DMS79 (cell line): ENCODE measurements at places on chromosomes 7 and 10.

GRCh38 chr7:111103678-111104274, 12.8 kb downstream of the LRRN3 start:
- DNase-seq = no peak

GRCh38 chr10:6123532-6123931, 34.7 kb downstream of the RBM17 start:
- no peak for DNase-seq

DNA sequence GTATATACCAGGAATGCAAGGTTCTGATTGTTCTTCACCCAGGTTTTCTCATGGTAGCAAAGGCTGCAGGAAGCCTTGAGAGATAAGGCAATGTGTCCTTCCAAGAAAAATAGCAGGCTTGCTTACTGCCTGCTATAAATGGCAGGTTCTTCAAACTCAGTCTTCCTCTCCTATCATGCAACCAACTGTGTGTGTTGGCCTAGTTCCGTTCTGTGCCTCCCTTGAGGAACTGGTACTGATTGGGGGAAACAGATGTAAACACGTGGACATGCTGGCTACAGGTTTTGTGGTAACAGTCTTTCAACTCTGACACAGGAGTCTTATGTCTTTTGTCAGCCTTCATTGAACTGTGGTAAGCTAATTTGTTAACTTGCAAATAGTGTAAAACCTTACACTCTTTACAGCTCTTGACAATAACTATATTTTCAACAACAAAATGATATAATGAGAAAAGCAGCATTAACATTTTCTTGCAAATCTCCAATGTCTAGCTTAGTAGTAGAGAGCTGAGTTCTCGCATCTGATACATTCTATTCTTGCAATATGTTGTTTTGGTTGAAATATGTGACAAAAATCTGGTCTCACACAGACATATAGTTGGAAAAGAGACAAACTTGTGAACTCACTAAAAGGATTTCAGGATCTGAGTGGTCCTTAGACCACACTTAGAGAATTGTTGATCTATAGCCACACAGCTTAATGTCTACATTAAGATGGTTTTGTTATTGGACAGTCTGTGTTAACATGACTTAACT, 54.7 kb upstream of the LSM8 start:
- DNase-seq = no peak

DNA sequence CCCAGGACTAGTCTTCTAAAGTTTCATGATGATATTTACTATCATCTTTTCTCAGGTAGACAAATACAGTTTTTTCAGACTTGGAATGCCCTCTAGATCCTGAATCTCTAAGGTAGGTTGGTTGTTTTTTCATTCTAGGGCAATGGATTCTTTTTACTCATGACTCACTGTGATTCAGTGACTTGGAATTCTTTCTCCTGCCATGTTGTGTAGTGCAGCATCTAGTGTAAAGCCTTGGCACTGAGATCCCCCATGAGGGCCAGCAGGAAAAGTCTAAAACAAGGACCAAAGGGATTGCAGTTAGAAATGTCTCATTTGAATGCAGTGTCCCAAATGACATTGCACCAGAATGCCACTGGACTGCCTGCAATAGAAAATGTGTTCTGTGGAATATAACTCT, 430.4 kb downstream of the NEBL start:
- DNase-seq = no peak

DNA sequence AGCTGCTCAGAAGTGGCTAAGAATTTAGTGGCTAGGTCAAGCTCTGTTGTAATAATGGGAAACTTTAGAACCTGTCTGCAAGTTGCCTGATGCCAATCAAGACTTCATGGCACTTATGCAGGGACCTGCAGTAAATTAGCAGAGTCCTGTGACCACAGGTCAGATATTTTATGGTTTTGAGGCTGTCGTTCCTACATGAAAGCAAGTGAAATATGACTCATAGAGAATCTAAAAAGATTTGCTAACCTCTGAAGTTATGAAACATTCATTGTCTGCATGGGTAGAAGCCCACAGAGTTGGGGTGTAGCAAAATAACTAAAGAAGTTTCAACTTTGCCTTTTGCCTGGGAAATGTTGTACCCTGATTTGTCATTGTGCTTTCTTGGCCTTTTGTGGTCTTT, 32.3 kb downstream of the SLC39A12 start:
- DNase-seq = no peak

GRCh38 chr7:2387897-2388636, 15.3 kb upstream of the CHST12 start:
- no peak for DNase-seq

GRCh38 chr7:45699015-45699309, 124.8 kb downstream of the ADCY1 start:
- DNase-seq = no peak

GRCh38 chr7:28808796-28809533, 149.2 kb downstream of the TRIL start:
- no peak for DNase-seq

DNA sequence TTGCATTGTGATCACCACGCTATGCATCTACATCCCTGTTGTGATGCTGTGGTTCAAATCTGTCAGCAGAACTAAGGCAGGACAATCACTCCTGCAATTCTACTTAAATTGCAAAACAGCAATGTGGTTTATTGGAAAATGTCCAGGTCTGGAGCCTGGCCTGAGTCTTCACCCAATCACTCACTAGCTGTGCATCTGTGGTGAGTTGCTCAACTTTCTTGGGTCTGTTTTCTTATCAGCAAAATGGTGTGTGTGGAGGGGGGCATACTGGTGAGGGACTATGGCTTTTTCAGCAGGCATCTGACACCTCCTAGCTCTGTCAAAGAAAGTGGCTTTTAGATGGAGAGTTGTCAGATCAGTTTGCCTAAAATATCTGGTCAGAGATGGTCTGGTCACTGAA, 108.3 kb upstream of the FEZF1 start:
- DNase-seq = no peak

DNA sequence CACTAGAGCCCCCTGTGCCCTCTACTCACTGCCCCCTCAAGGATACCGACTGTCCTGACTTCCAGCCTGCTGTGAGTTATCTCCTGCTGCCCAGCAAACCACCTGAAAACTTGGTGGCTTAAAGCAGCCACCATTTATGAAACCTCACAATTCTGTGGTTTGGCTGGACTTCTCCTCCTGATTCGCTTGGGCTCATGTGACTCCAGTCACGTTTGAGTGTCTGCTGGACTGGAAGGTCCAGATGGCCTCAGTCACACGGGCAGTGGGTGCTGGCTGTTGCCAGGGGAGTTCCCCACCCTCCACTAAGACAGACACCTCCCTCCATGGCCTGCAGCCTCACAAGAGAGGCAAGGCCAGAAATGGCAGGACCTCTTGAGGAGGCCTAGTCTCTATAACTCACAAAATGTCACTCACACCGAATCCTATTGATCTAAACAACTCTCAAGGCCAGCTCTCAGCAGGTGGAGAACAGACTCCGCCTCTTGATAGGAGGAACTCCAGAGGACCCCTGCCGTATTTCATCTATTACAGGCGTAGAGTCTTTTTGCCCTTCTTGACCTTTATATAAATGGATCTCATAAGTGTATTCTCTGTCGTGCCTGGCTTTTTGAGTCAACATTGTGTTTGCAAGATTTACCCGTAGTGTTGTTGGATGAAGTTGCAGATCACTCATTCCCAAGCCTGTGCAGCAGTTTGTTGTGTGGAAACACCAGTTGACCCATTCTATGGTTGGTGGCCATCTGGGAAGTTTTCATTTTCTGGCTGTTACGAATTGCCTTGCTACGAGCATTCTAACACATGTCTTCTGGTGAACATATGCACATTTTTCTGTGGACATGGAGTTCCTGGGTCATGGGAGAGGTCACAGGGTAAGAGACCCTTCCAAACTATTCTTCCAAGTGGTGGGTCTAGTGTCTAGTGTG, 48.3 kb downstream of the ZMIZ1 start:
- no peak for DNase-seq

GRCh38 chr10:128734161-128734560, 607.9 kb upstream of the MKI67 start:
- DNase-seq = no peak

GRCh38 chr7:45160417-45160881, 2.9 kb downstream of the RAMP3 start:
- DNase-seq = no peak

DNA sequence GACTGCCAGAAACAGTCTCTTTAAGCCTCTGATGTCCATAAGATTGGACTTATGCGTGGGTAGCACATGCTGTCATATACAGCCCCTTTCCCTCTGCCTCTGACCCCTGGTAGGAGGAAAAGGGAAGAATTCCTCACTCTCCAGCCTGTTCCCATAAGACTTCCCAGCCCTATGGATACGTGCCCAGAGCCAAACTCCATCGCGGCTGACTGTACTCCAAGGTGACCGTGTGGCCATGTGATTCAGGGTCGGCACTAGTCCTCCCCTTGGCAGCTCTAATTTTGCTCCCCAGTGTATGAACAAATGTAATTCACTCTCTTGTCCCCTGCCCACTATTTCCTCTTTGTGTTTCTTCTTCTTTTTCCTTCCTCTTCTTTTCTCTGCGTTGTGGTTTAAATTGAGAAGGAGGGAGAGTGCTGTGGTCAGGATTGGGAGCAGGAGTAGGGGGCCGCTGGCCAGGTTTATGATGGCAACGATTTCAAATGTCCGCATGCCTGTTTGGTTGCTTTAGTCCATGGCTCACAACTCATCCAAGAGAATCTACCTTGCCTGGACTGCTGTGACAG, 43.8 kb downstream of the PRLHR start:
- no peak for DNase-seq

DNA sequence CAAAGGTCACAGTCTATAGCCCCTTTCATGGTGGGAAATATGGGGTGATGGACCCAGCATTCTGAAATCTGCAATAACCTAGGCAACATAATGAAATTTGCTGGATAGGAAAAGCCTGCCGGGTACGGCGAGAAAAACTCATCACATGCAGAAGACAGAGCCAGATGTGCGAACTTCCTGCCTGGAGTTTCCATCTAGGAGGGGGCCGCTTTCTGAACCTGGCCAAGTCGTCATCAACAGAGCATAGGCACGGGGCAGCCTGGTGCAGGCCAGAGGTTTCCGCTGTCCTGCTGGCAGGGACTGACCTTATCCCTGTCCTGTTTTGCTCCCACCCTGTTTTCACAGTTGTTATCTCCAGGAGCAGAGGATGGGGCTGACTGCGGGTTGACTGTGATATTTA, 27.4 kb downstream of the CCDC3 start:
- no peak for DNase-seq

GRCh38 chr7:2651847-2652735, 20.3 kb downstream of the TTYH3 start:
- no peak for DNase-seq

DNA sequence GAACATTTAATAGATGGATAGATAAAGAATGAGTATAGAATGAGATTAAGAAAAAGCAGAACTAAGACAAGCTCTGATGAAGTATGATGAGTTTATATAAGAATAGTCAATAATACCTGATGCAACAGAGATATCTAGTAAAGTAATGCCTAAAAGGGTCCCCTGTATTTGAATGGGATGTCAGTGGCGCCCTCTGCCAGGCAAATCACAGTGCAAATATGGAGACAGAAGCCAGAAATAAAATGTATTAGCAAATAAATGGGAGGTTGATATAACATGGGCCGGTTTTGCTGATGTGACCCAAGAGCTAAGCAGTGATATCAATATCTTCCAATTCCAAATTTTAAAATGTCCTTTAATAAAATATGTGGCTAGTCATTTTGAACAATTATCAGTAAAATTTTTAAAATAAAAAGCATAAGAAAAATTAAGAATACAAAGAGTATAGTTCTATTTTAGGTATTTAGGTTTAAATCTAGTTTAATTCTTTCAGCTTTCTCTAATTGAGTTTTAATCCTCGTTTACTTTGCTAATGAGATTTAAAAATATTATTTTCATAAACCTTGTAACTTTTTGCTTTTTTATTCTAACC, 62.6 kb downstream of the ADK start:
- no peak for DNase-seq

DNA sequence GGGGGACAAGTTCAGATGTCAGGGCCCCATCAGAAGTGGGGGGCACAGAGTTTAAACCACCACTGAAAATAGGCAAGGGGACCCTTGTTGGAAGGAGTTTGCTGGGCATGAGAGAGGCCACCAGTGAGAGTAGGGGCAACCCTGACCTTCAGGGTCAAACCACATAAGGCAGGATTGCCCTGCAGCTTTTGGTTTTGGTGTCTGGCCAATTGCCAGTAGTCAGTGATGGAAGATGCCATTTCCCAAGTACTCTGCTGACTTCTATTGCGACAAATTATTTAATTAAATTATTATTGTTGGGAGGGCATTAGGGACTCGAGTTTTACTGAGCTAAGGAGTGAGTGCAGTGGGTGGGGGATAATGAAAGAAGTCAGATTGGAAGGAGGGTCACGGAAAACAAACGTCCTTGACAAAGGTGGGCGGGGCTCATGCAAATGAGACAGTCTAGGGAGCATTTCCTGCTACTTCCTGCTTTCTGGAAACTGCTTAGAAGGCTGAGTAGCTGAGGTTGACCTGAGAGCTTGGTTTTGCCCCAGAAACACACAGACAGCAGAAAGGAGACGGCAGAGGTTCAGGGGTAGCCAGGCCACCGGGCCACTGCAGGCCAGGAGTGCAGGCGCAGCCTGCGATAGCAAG, 74.2 kb upstream of the ANLN start:
- DNase-seq = no peak

- no peak for DNase-seq
Measured at GRCh38 chr7:26987338-26987737, 108.5 kb downstream of the HOXA1 start.

DNA sequence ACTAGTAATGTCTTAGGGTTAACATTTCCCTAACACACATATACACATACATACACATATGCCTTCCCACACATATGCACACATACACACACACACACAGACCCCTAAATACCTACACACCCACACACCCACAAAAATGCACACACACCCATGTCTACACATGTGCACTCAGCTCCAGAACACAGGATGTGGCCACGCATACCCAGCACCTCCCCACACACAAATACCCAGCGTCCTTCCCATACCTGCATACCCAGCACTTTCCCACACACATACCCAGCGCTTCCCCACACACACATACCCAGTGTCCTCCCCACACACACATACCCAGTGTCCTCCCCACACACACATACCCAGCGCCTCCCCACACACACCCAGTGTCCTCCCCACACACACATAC, 534.9 kb downstream of the DNAJB6 start:
- no peak for DNase-seq

DNA sequence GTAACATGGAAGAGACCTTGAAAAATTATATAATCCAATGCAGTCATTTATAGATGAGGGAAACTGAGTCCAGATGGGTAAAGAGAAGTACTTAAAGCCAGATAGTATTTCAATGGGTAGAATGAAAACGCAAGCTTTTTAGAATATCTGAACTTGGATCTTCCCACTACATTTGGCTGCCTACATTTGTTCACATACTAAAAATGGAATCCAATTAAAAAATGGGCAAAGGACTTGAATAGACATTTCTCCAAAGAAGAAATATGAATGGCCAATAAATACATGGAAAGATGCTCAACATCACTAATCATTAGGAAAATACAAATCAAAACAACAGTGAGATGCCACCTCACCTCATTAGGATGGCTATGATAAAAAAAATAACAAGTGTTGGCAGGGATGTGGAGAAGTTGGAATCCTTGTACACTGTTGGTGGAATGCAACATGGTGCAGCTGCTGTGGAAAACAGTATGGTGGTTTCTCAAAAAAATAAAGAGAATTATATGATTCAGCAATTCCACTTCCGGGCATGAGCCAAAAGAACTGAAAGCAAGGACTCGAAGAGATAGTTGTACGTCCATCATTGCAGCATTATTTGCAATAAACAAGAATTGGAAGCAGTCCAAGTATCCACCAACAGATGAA, 188.0 kb downstream of the FRMD4A start:
- DNase-seq = no peak
